ENCODE measurements at places on chromosomes 6 and 20.

- DNase-seq = peak; percentile 54
- H3K4me3 ChIP-seq = no peak overlapping the region
- H3K36me3 ChIP-seq = peaks cover 23% of the 10 kb centered on the region
Measured at GRCh38 chr20:35768731-35769664, 2.8 kb upstream of the PHF20 start.

DNA sequence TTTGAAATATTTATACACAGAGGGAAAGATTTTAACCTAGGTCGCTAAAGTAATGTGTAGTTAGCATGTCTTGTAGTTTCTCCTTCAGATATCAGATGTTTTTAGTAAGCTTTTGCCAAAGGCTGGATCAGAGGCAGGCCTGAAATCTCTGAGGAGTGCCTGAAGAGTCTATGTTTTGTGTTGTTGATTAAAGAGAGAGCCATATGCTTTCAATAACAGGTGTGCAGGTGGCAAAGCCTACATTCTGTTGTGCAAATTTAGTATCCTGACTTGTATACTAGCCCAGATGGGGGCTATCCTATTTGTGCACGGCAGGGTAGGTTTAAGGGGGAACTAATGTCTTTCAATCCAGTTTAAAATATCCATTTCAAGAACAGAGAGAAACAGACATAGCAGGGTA is 167.1 kb upstream of the ATXN1 start:
- peaks cover under 1% of the 10 kb centered on the region for H3K4me1 ChIP-seq
- no peaks in the 10 kb centered on the region for H3K36me3 ChIP-seq
- no peak overlapping the region for H3K4me3 ChIP-seq

DNA sequence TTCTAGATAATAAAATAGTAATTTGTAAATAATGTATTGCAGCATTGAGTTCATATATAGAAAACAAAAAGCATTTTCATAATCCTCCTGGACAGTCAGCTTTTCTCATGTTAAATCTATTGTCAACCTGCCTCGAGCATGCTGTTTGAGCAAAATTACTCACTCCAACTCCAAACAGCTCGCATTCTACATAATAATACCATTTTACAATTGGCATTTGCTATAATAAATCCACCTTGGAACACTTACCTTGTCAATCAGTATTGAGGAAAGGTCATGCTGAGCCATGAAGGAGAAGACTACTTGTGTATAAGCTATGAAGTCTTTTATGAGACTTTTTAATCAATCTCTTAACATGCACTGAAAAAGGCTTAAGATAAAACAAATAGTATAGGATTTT is 682.6 kb downstream of the CBLN4 start:
- no peaks in the 10 kb centered on the region for H3K4me1 ChIP-seq
- H3K4me3 ChIP-seq = no peak overlapping the region
- H3K27ac ChIP-seq = no peak overlapping the region

DNA sequence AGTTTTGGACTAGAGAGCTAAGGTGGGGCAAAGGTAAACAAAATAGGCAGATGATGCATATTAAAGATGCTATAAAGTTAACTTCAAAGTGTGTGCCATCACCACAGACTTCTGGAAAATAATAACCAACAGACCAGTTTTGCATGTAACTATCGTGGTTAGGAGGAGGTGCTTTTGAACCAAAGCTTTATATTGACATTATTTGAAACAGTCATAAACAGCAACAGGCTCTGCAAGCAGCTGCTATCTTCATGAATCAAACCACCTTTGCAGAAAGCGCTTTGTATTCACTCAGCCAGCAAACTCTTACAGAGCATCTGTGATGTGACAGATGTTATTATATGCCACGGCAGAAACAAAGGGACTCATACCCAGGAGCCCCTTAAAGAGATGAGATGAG is 81.9 kb downstream of the CRYBG1 start:
- no peak overlapping the region for H3K27ac ChIP-seq
- no peak overlapping the region for H3K4me3 ChIP-seq
- DNase-seq = no peak
- H3K4me1 ChIP-seq = peaks cover 10% of the 10 kb centered on the region
- H3K27me3 ChIP-seq = peaks cover 54% of the 10 kb centered on the region
- H3K36me3 ChIP-seq = no peaks in the 10 kb centered on the region

DNA sequence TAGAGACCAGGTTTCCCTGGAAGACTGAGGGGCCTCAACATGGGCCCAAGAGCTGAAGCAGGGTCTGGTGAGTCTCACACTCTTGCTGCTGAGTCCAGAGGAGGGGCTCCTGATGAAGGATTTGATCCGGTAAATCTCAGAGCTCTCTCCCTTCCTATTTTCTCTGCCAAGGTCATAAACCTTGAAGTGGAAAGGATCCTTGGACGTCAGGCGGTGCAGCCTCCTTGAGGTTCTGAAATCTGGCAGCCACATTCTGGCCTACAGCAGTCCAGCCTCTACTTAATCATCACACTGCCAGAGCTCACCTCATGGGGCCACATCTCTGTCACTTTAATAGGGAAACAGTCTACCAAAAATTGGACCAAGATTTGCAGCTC is 24.0 kb downstream of the ACSS1 start:
- H3K27ac ChIP-seq = peak overlapping the region; percentile 17
- no peak overlapping the region for H3K4me3 ChIP-seq
- no peaks in the 10 kb centered on the region for H3K27me3 ChIP-seq
- H3K4me1 ChIP-seq = peaks cover 45% of the 10 kb centered on the region
- DNase-seq = no peak

- H3K4me1 ChIP-seq = peaks cover under 1% of the 10 kb centered on the region
- H3K36me3 ChIP-seq = no peaks in the 10 kb centered on the region
- H3K27ac ChIP-seq = no peak overlapping the region
Measured at GRCh38 chr20:18001131-18001921, 32.5 kb downstream of the MGME1 start.

DNA sequence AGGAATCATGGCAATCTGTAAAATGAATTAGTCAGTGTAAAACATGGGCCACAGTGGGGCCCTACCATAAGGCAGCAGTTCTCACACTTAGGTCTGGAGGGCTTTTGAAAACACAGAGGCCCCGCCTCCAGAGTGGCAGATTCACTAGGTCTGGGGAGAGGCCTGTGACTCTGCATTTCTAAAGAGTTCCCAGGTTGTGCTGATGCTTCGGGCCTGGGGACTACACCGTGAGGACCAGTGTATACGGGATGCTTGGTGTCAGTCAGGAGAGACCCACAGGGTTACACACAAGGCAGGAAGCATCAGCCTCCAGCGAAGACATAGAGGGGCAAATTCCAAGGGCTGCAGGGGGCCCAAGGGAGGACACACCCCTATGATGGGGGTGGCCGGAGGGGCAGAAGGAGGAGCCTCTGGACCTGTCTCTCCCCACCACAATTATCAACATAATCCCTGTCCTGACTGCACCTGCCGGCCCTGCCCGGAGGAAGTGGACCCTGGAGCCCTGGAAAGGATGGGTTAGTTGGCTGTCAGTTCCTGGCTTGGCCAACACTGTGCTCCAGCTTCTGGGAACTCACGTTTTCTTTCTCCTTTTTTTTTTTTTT is 46.7 kb downstream of the FGD2 start:
- H3K36me3 ChIP-seq = peaks cover 11% of the 10 kb centered on the region
- H3K4me1 ChIP-seq = peaks cover 50% of the 10 kb centered on the region
- no peaks in the 10 kb centered on the region for H3K27me3 ChIP-seq
- peak overlapping the region; percentile 98 for H3K27ac ChIP-seq
- peak overlapping the region; percentile 80 for H3K4me3 ChIP-seq

DNA sequence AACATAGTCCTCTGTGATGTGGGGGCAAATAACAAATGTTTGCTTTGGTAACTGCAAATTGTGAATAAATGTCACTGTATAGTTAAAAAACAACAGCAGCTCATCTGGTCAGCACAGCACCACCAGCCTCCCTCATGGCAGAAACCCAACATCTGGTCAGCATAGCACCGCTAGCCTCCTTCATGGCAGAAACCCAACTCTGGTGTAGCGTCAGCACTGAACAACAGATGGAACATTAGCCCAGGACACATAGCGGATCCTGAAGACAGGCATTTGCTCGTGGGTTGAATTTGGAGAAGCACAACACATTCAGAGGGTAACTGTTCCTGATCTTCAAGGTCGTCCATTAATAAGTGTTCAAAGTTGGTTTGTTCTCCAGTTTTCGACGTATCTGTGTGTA is 265.9 kb downstream of the DLL1 start:
- no peaks in the 10 kb centered on the region for H3K36me3 ChIP-seq
- H3K4me1 ChIP-seq = no peaks in the 10 kb centered on the region
- no peak overlapping the region for H3K27ac ChIP-seq
- H3K27me3 ChIP-seq = peaks cover 26% of the 10 kb centered on the region

DNA sequence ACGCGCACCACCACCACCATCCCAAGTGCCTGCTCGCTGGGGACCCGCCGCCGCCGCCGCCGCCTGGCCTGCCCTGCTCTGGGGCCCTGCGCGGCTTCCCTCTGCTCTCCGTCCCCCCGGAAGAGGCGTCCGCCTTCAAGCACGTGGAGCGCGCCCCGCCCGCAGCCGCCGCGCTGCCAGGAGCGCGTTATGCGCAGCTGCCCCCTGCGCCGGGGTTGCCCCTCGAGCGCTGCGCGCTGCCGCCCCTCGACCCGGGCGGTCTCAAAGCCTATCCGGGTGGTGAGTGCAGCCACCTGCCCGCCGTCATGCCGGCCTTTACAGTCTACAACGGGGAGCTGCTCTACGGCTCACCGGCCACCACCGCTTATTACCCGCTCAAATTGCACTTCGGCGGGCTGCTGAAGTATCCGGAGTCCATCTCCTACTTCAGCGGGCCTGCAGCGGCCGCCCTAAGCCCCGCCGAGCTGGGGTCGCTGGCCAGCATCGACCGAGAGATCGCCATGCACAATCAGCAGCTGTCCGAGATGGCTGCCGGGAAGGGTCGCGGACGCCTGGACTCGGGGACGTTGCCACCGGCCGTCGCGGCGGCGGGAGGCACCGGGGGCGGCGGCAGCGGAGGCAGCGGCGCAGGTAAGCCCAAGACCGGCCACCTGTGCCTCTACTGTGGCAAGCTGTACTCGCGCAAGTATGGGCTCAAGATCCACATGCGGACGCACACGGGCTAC is 7.2 kb downstream of the PRDM13 start:
- peaks cover 33% of the 10 kb centered on the region for H3K4me1 ChIP-seq
- H3K36me3 ChIP-seq = no peaks in the 10 kb centered on the region
- peak; percentile 65 for DNase-seq
- H3K27ac ChIP-seq = no peak overlapping the region
- peak overlapping the region; percentile 67 for H3K4me3 ChIP-seq

DNA sequence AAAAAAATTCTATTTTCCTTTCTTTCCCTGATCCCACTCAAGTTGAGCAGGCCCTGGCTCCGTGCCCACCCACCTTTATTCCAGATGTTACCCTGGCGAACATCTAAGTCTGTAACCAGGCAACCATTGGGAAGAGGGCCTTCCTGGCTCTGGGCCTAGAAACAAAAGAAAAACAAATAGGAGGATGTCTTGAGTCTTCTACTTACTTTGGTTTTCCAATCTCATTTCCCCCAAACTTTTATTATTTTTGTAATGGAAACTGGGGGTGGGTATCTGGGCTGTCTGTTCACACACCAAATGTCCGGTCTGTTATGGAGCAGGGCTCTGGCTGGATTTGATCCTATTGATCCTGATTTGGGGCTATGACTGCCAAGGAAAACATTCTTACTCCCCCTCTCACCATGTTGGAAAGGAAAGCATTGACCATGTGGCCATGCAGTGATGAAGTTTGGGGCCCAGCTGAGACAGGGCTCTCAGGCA is 744.1 kb downstream of the DHX35 start:
- DNase-seq = no peak
- H3K27me3 ChIP-seq = no peaks in the 10 kb centered on the region
- H3K4me3 ChIP-seq = no peak overlapping the region
- no peaks in the 10 kb centered on the region for H3K36me3 ChIP-seq

DNA sequence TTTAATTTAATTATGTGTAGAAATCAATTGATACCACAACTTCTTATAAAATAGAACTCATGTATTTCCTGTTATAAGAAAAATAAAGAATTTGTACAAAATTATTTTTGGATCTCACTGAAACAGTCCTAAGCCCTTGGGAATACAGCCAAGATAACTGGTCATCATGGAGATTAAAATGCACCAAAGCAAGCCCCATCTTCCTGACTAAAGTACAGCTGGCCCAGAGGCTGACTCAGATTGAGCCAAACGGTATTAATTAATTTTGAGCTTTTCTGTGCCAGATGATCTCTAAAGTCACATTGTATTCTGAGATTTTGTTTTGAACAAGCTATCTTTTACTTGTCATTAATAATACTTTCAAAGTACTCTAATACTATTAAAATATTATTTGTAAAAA is 978.5 kb downstream of the TBC1D32 start:
- no peaks in the 10 kb centered on the region for H3K36me3 ChIP-seq
- H3K4me1 ChIP-seq = no peaks in the 10 kb centered on the region
- no peaks in the 10 kb centered on the region for H3K27me3 ChIP-seq
- H3K27ac ChIP-seq = no peak overlapping the region
- H3K4me3 ChIP-seq = no peak overlapping the region

- H3K36me3 ChIP-seq = no peaks in the 10 kb centered on the region
- H3K27ac ChIP-seq = no peak overlapping the region
- H3K4me3 ChIP-seq = no peak overlapping the region
Measured at GRCh38 chr20:44571362-44571988, 10.9 kb upstream of the PKIG start.

DNA sequence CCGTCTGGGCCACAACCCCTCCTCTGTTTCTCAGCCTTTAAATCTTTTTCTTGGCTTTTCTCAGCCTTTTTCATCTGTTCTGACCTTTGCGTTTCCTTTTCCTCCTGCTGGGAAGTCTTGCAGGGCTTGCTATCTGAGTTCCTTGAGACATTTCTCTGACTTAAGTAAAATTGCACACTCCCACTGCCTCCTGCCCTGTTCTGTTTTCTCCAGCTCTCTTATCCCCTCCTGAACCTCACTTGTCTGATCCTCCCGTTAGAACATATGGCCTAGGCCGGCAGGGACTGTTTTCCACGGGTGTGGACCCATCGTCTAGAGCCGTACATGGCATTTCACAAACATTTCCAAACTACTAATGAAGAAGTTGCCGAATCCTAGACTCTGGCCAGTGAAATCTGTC is 63.0 kb downstream of the ARID1B start:
- peak overlapping the region; percentile 46 for H3K27ac ChIP-seq
- DNase-seq = no peak
- peaks cover 74% of the 10 kb centered on the region for H3K4me1 ChIP-seq
- no peaks in the 10 kb centered on the region for H3K27me3 ChIP-seq
- no peak overlapping the region for H3K4me3 ChIP-seq
- H3K36me3 ChIP-seq = peaks cover 21% of the 10 kb centered on the region

DNA sequence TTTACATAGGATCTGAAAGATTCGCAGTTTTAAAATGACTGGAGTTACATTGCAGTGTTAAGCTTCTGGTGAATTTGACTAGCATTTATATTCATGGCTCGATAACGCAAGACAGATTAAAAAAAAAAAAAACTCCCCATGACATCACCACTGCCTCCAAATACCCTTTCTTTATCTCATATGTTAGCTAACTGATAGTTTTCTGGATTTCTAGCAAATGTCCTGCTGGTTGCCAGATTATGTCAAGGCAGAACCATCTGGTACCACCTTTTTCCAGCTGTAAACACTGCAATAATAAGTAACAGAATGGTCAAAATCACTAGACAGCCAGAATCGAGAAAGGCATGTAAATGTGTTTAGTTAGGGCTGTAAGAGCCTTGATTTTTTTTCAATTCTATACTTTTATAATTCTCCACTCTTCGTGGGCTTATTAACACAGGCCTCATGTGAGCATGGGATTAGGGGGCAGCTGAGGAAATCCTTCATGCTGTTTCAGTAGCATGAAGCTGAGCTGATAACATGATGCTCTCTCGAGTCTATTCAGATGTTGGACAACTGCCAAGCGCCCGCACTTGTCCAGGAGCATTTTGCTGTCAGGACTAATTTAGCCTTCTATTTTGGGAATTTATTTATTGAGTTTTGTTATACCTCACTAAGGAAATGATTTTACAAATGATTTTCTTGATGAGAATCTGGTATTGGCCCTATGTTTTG is 166.0 kb upstream of the SCGN start:
- H3K36me3 ChIP-seq = peaks cover 4% of the 10 kb centered on the region
- no peak overlapping the region for H3K4me3 ChIP-seq
- no peaks in the 10 kb centered on the region for H3K27me3 ChIP-seq
- H3K4me1 ChIP-seq = peaks cover 3% of the 10 kb centered on the region
